ENCODE measurements at places on chromosomes 4 and X. TPM values are rescaled to one million over a fixed set of nuclear protein-coding genes. Genes with fewer than 3 reads are reported as not detected.

Gene TSC22D3
- total RNA-seq, result 135 TPM

DNA sequence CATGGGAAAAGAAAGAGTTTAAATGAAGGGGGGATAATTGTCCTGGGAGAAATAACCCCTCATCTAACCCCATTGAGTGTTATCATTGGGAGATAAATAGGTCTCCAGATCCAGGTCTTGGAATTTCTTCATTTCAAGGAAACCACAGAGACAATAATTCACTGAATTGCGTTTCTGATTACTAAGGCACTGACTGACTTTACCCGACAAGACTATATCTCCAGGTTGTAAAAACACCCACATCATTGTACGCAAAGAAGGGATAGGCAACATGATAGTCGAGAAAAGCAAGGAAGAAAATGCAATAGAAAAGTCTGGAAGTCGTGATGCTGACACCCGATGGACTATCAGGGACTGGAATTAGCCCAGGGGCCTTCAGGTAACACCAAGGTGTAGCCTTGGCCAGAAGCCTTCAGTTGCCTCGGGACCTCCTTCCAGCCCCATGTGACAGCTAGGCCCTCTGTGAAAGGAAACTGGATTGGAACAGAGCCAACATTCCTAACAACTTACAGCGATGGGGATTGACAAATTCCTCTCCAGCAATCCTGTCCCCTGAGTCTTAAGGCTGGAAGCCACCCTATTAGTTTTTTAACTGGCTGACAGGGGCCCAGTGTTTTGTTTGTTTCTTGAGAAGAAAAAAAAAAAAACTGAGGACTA lies 46.5 kb upstream of the RAB9B start:
- DNase-seq, result no peak

- no peak for DNase-seq
Observed at GRCh38 chr4:139223682-139224317, 46.8 kb upstream of the ELF2 start.

GRCh38 chrX:42241421-42241820 lies 318.1 kb upstream of the CASK start:
- DNase-seq, result no peak

- no peak for DNase-seq
Observed at GRCh38 chrX:13499736-13500135, 69.7 kb upstream of the EGFL6 start.

Measured in activated naive CD8-positive, alpha-beta T cell treated with anti-CD3 and anti-CD28 coated beads, Interleukin-2, amount 10 ng/mL, durations not matched to agents 7 days and 5 days (primary cell).